ENCODE measurements at places on chromosomes 2 and 18.

- DNase-seq = no peak
Measured at GRCh38 chr2:55156326-55156725, 75.8 kb downstream of the CLHC1 start.

- no peak for DNase-seq
Measured at GRCh38 chr18:47895565-47896250, 34.8 kb downstream of the SMAD2 start.

DNA sequence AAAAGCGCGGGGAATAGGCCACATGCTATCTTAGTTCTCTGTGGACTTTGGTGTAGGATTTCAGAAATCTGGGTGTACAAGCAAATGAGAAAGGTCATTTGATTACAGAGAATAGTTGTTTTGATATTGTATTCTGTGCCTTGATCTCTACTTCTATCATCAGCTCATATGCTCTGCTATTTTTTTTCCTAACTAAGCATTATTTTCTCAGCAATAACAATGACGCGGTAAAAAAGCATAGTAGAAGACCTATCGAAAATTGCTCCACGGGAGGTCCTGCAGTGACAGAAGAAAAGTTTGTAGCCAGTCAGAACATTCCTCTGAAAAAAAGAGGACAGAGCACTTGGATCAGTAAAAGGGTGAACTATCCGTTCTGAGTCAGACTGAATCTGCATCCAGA is 2.8 kb upstream of the SETBP1 start:
- no peak for DNase-seq

GRCh38 chr2:196415384-196415783 is 224.1 kb upstream of the CCDC150 start:
- DNase-seq = no peak

DNA sequence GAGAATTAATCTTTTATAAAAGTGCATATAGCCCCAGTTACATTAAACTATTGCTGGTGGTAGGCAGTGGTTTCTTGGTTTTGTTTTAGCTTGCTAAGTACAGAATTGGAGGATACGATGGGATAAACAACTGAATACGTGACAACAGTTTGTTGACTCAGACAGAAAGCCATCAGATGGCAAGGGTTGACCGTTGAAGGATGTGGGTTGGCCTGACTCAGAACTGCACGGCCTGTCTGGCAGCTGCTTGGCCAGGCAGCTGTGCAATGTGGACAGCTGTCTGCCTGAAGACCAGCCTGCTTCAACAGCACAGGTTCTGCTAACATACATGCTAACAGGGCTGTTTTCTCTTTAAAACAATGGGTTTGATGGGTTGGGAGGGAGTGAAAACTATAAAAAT is 46.6 kb downstream of the PRKRA start:
- no peak for DNase-seq

DNA sequence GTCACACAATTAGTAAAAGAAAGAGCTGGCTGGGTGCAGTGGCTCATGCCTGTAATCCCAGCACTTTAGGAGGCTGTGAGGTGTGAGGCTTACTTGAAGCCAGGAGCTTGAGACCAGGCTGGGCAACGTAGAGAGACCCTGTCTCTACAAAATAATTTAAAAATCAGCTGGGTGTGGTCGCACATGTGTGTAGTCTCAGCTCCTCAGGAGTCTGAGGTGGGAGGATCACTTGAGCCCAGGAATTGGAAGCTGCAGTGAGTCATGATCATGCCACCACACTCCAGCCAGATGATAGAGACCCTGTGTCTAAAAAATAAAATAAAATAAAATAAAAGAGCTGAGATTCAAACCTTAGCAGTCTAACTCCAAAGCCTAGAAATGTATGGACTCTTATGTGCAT is 39.0 kb upstream of the NEDD4L start:
- no peak for DNase-seq

- no peak for DNase-seq
Measured at GRCh38 chr2:89845532-89845931, 1154.1 kb downstream of the RPIA start.

GRCh38 chr2:137535897-137536296 is 428.4 kb upstream of the HNMT start:
- DNase-seq = no peak

GRCh38 chr18:58662118-58662517 is 9.1 kb upstream of the MALT1 start:
- no peak for DNase-seq

DNA sequence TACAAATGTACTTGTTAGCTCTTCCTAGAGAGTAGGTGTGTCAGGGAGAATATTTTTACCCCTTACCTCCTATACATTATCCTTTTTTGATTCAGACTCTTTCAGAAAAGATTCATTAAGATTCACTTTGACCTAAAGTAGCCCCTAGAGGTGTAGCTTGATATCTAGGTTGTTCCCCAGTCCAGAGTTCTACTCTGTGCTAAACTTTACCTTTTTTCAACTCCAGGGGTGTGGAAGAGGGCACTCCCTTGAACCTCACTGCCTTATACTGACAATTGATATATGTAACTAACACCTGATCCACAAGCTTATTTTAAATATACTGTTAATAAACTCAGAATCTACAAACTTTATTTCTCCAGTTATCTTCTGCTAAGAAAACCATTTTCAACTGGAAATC is 30.0 kb downstream of the AFTPH start:
- no peak for DNase-seq

- no peak for DNase-seq
Measured at GRCh38 chr2:106685180-106685897, 198.2 kb downstream of the CD8B2 start.

- DNase-seq = no peak
Measured at GRCh38 chr2:172865422-172865821, 129.8 kb downstream of the RAPGEF4 start.

GRCh38 chr2:73258913-73259215 is 24.8 kb downstream of the CCT7 start:
- DNase-seq = no peak

DNA sequence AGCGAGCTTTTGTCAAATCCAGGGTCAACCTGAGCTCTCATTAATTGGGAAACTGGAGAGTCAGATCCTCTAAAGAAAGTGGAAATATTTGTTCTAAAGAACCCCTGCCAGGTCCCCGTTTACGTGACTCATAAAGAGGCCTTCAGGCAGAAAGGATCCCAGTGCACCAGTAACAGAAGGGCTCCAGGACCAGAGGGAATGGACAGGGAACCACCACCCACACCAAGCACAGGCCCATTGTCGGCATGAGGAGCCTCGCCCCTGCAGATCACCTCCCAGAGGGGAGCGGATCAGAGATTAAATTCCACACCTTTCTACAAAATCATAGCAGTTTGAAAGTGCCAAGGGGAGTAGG is 16.4 kb upstream of the C1QL2 start:
- no peak for DNase-seq

GRCh38 chr2:28802975-28803429 is 7.6 kb upstream of the SPDYA start:
- peak; percentile 78 for DNase-seq

GRCh38 chr2:63189026-63189425 is 138.4 kb downstream of the OTX1 start:
- DNase-seq = no peak

- no peak for DNase-seq
Measured at GRCh38 chr2:63488118-63488713, 100.1 kb downstream of the WDPCP start.

GRCh38 chr2:100281521-100282438 is 40.5 kb downstream of the LONRF2 start:
- no peak for DNase-seq

GRCh38 chr2:219186754-219187456 is 8.8 kb downstream of the RETREG2 start:
- DNase-seq = peak; percentile 3

DNA sequence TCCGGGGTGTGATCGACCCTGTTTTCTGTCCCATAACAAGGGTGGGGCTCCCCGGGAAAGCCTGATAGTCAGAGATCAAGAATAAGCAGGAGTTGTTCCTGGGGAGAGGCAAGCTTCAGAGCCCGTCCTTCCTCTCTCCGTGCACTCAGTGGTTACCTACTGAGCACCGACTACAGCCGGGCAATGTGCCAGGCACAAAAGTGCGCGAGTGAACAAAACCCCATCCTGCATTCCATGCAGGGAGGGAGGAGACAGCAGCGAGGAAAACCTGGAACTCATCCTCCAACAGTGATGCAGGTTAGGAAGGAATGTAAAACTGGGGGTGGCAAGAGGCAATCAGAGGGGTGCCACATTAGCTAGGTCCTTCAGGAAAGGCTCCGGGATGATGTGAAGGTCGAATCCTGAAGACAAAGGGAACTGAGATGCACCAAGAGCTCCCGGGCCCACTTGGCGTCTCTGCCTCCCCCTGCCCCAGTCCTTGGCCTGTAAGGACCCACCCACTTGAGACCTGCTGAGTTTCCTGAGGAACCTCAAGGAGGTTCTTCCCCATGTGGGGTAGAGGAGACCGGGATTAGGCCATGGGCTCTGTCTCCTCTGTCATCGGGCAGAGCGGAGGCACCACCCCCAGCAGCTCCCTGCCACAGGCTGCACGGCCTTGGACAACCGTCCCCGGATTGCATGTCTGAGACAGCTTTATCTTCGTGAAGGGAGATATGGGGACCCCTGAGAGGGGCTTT is 198.2 kb downstream of the NDUFA10 start:
- no peak for DNase-seq

GRCh38 chr2:167333245-167333644 is 445.0 kb downstream of the XIRP2 start:
- no peak for DNase-seq

DNA sequence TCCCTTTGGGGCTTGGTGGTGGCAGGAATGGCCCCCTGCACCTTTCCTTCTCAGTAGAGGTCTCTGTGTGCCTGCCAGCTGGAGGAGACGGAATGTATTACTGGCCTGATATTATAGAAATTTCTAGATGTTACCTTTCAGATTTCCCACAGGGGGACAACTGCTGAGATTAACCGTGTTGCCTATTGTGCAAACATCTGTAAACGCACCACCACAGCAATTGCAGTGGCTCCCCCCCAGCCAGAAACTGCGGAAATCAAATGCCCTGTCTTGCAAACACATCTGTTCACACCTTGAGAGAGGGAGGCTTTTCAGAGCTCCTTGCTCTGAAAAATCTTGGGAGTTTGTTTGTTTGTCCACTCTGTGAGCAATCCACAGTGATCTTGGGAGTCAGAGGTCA is 270.0 kb upstream of the RAB12 start:
- no peak for DNase-seq

DNA sequence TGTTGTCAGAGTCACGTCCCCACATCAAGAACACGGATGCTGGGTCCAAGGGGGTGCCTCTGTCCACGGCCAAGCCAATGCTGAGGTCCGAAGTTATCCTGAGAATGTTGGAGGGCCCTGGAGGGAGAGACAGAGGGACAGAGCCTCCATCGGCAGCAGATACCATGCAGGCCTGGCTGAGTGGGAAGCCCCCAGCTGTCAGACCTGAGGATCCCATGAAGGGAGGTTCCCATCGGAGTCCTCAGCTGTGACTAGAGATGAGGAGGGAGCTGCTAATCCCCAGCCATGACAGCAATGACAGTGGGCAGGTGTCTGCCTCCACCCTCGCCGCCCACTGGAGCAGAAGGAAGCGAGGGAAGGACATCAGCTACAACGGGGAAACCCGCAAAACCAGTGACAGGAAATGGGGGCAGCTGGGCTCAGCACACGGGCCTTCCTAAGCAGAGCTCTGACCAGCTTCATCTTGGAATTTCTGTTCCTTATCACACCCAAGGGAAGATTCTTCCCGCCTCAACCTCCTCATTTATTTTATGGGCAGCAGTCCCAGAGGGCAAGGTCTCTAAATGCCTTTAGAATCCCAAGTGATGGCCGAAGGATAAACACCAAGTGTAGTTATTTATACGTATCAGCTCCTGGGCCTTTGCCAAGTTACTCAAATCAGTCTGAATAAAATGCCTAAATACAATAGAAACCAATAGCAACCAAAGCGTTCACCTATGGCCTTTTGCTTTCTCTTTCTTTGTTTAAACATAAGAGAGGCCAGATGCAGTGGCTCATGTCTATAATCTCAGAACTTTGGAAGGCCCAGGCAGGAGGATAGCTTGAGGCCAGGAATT is 32.2 kb downstream of the FAM178B start:
- no peak for DNase-seq

DNA sequence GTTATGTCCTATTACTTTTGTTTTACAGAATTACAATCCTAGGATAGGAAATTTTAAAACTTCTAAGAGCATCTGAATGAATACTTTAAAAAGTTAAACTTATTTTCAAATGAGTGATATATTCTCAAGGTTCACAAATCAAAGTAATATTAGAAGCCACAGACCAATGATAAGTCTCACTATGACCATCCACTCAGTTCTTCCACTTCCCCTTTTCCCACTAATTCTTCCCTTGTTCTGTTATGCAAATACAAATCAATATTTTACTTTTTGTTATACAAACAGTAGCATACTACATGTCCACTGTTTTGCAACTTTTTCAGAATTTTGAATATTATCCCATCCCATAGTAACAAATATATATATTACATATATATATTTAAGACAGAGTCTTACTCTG is 20.2 kb downstream of the USP37 start:
- no peak for DNase-seq

- no peak for DNase-seq
Measured at GRCh38 chr2:185335879-185336278, 402.7 kb upstream of the FSIP2 start.

DNA sequence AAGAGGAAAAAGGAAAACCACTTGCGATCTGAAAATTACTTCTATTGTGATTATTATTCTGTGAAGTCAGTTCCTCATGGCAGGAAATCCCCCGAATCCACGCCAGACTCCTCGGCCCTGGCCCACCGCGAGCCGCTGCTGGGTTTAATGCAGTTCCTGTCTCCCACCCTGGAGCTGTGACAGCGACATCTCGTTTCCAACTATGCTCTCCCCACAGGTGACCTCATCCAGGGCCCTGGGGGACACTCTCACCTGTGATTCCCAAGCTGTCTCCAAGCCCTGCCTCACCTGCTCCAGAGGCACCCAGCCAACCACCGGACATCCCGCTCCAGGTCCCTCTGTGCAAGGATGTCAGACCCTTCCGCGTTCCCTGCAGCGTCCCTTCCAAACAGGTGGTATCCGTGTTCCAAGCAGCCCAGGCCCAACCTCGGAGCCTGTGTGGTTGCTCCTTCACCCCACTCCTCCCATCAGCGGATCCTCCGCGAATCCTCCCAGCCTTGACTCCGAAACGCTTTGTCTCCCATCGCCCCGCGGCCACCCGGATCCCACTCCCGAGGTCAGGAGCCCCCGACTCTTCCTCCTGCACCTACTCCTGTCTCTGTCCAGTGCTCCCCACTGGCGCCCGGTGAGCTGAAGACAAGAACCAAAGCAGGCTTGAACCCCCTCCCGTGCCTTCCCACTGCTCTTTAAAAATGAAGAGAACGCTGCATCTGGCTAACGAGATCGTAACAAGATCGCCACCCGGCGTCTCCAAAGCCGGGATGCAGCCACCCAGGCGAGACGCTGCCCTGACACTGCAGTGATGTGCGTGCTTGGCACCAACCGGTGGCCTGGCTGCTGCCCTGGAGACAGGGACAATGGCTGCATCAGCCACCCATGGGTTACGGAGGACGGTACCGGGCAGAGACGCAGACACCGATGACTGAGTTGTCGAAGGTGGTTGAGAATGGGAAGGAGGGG is 96.5 kb downstream of the NDUFA10 start:
- no peak for DNase-seq

GRCh38 chr2:213751446-213751845 is 467.2 kb downstream of the SPAG16 start:
- DNase-seq = no peak
